ENCODE measurements at places on chromosomes 7 and 10.
A peak's percentile ranks its signal among the peaks of the same experiment; 100 is the strongest.

DNA sequence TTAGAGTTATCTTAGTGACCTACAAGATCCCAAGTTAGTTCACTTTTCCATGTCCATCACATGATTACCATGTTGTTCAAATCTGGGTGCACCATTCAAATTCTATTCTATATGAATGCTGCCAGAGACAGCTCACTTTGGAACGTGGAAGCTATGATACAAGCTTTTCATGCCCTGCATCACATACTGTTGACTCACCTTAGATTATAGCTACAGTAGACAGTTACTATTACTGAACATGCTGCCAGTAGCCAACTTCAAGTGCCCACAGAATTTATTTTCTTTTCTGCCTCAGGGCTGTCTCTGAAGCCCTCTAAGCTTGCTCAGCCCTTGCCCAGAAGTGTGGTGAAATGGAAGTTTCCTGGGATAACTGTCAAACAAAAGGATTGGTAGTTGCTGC is 231.1 kb downstream of the GPR158 start:
- DNase-seq: peak; percentile 17

GRCh38 chr7:51062222-51062987 is 254.2 kb downstream of the COBL start:
- DNase-seq: no peak

DNA sequence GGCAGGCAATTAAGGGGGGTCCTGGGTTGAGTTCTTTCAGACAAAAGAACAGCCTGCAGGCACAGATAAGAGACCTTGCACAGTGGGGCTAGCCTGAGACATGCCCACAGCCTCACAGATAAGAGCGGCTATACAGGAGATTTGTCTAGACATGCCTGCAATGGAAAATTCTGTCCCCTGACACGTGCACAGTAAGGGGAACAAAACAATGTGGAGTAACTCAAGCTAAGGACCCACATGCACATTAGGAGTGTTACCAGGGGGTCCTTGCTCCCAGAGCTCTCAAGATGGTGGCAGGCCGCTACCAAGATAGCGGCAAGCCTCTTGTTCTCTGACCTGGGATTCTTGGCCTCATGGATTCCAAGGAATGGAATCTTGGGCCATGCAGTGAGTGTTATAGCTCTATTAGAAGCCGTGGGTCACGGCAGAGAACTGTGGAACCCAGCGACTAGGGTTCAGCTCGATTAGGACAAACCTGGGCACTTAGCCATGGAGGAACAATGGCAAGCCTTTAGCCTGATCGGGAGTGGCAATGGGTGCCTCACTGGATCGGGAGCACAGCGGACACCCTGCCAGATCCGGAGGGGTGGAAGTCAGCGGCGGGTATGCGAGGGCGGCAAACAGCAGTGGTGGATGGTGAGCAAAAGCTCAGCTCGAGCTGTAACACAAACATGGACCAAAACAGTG is 196.9 kb downstream of the CCSER2 start:
- no peak for DNase-seq

DNA sequence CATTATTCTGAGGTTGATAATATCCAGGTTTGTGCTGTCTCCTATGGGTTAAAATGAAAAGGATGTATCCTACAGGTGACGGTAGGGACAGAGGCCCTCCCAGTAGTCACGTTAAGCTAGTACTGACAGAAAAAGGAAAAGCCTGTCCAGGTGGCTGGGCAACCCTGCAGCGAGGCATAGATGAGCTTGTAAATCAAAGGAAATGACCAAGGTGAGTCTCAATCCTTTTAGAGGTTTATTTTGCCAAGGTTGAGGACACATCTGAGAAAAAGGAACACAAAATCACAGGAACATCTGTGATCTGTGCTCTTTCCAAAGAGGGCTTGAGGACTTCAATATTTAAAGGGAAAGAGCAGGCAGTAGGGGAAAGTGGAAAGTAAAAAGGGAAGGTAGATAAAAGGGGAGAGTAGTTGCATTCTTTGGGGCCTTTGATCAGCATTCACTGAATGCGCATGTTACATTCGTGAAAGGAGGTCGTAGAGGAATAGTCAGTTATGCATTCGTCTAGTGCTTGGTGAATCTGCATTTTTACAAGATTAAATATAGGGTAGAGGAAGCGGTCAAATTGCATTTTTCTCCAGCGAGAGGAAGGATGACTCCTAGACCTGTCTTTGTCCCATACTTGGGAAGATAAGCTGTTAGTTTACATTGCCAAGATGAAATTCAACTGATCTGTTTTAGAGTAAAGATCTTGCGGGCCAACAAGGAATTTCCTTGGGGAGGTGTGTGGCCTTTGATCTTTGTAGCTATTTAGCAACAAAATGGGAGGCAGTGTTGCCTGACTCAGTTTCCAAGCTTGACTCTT is 884 bp upstream of the GSTO1 start:
- DNase-seq: no peak

GRCh38 chr7:47192978-47193377 is 388.9 kb downstream of the TNS3 start:
- DNase-seq: no peak

DNA sequence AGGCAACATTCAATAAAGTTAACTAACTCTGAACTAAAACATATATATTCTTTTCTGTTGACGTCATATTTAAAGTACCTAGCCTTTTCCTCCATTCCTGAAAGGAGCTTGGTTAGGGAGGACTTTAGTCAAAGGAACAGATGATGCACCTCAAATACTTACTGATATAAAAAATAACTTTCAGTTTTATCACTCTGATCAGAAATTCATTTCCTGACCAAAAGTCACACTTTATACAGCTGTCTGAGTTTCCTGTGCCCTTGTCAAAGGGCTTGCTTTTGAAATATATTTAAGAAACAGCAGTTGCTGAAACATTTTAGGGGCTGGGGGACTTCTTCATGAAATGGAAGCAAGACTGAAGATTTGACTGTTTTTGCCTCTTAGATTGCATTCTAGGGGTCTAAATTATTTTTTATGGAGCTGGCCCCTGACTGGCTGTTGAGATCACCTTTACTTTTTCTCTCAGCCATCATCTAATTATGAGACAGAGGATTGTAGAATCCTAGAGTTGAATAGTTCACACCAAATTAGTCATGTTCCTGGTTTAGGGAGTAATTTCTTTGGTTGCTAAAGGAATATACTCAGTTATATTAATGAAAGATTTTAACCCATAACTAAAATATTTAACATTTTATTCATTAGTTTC is 46.6 kb downstream of the GLCCI1 start:
- DNase-seq: no peak

DNA sequence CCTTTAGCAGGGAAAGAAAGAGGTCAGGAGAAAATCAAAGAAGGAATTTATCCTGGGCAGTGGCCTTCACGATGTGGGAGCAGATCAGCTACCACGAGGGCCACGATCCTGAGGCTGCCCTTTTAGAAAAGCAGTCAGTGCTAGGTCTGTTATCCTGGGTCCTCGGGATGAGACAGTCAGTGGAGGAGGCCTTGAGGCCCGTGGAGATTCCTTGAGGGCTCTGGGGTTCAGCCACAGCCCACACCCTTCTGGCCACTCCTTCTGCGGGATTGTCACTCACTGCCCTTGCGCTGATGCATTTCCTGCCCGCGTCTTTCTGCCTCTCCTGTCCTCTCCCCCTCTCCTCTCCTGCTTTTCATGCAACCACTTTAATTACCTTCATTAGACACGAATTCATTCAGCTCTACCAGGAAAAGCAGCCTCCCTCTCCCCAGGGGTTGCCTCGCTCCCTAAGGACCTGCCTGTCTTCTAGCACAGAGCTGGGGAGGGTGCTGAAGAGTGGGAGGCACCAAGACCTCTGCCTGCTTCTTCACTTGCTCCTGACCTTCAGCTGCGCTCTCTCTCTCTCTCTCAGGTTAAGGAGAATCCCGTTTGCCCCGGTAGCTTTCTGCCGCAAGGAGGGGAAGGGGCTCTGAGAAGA is 42.6 kb upstream of the LRRC4 start:
- DNase-seq: no peak

DNA sequence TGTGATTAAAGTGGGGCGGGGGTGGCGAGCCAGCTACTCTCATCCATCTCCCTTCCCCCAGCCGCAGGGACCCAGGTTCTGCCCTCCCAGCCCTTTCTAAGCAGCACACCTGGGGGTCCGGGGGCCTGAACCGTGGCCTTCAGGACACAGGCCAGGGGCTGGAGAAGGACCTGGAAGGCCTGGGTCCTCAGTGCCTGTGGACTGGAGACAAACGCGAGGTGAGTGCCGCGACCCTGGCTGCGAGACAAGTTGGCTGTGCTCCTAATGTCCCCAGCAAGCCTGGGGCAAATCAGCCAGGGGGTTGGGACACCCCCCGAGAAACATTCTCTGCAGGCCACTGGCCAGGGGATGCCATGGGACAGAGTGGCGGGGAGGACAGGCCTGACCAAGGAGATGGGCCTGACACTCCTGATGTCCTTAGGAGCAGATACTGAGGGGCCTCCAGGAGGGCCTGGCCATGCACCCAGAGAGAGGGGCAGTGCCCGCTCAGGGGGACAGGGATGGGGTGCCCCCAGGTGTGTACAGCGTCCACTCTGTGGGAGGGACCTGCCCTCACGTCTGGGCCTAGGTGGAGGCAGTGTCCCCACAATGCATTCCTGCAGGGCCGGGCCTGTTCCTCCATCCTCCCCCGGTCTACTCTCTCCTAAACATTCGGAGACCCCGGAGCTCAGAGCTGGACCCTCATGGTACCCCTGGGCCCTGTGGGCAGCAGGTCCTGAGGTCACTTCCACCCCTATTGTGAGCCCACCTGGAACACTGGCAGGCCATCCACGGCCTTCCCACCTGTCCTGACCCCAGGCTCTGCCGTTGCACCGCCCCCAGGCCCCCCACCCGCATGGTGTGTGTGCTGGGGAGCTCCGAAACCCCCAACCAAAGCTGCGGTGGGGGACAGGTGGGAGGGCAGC is 13.1 kb downstream of the BRAT1 start:
- DNase-seq: no peak

- DNase-seq: no peak
These were observed 12.3 kb downstream of the RPA3 start for GRCh38 chr7:7706101-7706511.

GRCh38 chr7:41592794-41593193 is 110.1 kb downstream of the INHBA start:
- no peak for DNase-seq

Data from mammary epithelial cell (primary cell).